ENCODE measurements at places on chromosomes 12 and 14.

- DNase-seq: peak; percentile 60
These were observed 107.7 kb downstream of the ARF6 start for GRCh38 chr14:50000380-50001150.

DNA sequence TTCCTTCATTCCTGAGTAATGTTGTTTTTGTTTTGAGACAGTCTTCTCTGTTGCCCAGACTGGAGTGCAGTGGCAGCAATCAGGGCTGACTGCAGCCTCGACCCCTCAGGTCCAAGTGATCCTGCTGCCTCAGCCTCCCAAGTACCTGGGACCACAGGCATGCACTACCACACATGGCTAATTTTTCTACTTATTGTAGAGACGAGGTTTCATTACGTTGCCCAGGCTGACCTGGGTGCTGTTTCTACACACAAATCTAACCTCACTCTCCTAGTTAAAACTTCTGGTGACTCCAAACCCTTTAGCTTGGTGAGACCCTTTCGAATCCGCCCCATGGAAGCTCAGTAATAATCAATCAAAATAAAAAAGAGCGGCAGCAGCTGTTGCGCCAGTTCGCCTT, 1.3 kb downstream of the TMEM116 start:
- DNase-seq: no peak

GRCh38 chr14:70289138-70289537, 70.3 kb downstream of the COX16 start:
- peak; percentile 1 for DNase-seq

GRCh38 chr14:65370801-65371248, 41.7 kb upstream of the FUT8 start:
- DNase-seq: no peak

DNA sequence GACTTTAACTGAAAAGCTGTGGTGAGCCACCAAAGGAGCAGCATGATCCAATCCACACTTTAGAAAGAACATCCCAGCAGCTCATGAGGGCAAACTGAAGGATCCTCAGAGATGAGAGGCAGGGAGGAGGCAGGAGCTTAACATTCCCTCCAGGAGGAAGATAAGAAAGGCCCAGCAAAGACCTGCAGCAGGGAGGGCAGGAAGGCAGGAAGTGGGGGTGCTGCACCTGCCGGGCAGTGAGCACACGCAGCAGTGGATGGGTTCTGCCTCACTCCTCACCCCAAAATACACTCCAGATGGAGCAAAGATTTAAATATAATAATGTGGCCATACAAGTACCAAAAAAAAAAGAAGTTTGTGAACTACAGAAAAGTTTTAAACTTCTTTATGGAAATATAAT, 48.4 kb downstream of the GCH1 start:
- no peak for DNase-seq

Data from activated T-helper 9 cell treated with anti-CD3 and anti-CD28 coated beads, Interleukin-2, amount 50 U/mL, for 16 hours (primary cell).